CD4-positive, alpha-beta T cell treated with Interleukin-21 for 1 hour (primary cell): ENCODE measurements at places on chromosomes 7 and 10.

DNA sequence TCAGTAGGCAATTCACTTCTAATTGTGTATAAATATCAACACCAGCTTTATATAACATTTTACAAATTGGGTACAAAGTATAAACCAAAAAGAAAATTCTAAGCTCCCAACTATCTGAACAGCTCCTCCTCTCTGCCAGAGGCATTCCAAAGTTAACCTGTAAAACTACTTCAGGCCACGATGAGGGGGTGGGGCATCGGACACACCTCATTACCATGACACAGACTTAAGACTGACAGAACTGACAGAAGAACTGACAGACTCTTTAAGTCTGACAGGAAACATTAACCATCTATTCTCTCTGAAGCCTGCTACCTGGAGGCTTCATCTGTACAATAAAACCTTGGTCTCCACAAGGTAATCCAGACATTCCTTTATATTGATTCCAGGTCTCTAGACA, 12.3 kb downstream of the ESYT2 start:
- peak; percentile 42 for DNase-seq

DNA sequence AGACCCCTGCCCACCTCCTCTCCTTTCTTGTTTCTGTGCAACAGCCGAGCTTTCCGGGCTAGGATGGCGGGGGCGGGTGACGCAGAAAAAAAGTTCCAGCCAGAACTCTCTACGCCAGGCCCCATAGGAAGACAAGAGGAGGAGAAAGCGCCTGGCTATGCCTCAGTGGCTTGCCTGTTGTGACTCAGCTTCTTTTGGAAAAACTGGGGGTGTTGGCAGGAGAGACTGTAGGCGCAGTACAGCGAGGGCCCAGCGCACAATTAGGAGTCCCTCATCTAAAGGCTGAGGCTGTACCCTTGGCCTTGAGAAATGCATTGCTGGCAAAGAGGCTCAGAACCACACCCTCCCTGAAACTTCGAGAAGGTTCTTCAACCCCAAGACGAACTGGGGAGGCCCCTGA, 28.0 kb upstream of the KPNA7 start:
- no peak for DNase-seq

DNA sequence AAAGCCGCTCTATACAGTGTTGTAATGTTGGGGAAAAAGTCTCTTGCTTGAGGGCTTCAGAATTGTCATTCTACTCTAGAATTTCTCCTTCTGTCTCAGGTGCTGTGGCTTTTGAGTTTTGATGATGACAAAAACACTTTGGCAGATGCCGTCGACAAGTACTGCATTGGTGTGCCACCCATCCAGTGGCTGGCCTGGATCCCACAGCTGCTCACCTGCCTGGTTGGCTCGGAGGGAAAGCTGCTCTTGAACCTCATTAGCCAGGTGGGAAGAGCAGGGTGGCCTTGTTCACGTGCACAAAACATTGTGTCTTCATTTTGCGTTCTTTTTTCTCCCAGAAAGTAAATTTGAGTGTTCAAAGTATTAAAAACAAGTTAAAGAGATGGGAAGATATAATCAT, 112.0 kb downstream of the TRRAP start:
- DNase-seq = no peak

DNA sequence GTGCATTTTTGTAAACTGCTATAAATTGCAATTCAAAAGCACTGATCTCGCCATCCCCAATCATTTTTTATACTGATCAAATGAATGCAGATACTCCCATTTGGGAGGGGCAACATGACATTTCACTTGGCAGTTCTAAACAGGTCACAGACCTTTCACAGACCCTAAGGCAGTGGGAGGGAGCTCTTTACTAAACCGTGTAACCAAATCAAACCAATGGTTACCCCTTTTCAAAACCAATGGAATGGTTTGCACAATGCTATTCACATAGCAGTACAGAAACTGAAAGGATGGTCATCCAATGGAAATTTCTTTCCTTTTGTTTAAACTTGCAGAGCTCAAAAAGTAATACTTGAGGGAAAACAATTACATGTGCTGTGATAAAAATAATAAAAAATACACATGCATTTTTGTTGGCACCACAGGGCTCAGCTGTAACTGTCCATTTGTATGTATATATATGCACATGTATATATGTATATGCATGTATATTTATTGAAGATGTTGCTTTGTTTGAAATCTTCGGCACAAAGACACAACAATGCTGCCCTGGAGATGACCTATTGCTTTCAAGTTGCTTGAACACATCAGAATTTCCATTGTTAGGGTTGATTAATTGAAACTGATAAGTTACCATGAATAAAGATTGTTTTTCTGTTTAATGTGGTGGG, 14.0 kb downstream of the PTF1A start:
- no peak for DNase-seq

DNA sequence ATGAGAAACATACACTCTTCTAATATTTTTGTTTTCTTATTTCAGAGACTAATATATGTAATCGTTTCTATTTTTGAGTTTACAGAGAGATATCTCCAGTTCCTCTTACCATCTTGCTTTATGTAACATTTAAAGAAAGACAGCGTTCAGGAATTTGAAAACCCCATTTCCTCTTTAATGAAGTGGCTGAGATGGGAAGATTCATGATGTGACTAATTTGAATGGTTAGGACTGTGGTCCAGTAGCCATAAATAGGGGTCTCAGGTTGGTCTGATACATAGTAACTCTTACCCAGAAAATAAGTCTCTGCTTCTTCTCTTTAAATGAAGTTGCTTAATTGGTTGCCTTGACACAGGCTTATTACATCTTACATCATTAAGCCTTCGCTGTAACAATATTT, 6.9 kb downstream of the KMT2E start:
- DNase-seq = no peak

GRCh38 chr10:60282771-60283353, 106.8 kb downstream of the ANK3 start:
- no peak for DNase-seq

DNA sequence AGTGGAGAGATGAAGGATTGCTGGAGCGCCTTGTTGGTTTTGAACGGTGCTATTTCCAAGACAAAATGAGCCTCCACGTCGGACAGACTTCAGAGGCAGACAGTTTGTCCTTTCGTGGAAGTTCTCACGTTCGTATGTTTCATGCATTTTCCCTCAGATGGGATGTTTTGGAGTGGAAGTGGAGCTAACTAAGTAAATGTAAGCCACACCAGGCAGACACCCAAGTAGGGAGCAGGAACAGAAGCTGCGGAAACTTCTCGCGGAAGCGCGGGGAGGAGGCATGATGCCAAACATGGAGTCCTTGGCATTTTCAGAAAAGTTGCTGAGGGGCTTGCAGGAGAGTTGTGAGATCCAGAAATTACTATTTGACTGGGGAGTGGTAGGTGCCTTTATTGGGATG, 145.6 kb upstream of the PRR15 start:
- DNase-seq = no peak

- no peak for DNase-seq
Measured at GRCh38 chr10:118735294-118735693, 19.5 kb downstream of the CACUL1 start.

- no peak for DNase-seq
Measured at GRCh38 chr10:22386503-22386902, 41.2 kb downstream of the SPAG6 start.

- no peak for DNase-seq
Measured at GRCh38 chr10:80894797-80895467, 357.2 kb downstream of the SH2D4B start.

DNA sequence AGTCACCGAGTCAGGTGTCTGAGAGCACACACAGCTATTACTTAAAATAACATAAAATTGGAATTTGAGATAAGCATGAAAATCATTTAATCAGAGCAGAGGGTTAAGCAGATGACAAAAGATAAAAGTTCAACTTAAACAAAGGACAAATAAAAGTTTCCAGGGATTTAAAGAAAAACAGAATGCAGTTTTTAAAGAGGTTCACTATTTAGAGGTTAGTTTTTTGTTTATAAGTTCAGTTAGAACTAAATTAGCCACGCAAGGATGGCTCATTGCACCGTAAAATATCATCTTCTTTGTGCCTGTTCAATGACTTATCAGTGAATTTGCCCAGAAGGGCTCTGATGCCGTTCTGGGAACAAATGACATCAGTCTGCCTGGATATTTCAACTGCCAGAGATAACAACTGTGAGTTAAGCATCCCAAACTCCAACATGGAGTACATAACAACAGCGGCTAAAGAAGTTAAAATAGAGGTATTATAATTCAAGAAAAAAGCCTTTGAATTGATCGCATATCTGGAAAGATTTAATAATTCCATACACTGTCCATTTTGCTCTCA, 107.8 kb downstream of the ANK3 start:
- DNase-seq = no peak

- DNase-seq = no peak
Measured at GRCh38 chr10:51860257-51860656, 160.9 kb upstream of the CSTF2T start.

- no peak for DNase-seq
Measured at GRCh38 chr7:4247106-4247876, 434.8 kb upstream of the FOXK1 start.

DNA sequence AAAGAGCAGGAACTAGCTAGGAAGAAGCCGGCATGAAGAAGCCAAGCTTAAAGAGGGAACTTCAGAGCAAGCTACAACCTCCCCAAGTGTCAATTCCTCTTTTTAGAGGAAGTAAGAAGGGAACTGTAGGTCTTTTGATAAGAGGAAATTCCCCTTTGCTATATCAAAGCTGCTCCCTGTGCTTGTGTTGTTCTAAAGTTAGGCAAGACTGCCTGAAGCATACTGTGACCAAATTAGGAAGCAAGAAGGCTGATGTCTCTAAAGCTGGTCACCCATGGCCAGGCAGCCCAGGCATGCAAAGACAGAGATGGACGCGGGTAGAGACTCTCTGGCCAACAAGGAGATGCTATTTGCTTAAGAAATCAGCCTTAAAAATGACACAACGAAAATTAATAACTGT, 87.9 kb downstream of the RNF216 start:
- peak; percentile 54 for DNase-seq

DNA sequence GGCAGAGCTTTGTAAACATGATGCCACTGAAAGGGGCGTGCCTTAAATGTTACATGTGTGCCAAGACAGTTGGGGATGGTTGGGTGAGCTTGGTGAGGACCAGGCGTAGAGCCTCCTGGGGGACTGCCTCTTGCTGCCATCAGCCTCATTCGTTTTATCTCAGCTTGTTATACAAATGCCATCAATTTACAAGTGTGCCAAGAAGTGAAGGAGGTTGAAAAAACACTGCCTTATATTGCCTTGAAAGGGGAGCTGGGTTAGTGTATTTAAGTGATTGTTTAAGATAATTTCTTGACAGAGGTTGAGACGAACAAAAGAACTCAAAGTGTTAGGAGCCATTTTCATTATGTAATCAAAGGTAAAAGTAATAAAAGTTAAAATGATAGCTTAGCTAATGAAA, 354.7 kb downstream of the PHTF2 start:
- no peak for DNase-seq

- DNase-seq = no peak
Measured at GRCh38 chr10:114017271-114017670, 26.4 kb upstream of the ADRB1 start.

DNA sequence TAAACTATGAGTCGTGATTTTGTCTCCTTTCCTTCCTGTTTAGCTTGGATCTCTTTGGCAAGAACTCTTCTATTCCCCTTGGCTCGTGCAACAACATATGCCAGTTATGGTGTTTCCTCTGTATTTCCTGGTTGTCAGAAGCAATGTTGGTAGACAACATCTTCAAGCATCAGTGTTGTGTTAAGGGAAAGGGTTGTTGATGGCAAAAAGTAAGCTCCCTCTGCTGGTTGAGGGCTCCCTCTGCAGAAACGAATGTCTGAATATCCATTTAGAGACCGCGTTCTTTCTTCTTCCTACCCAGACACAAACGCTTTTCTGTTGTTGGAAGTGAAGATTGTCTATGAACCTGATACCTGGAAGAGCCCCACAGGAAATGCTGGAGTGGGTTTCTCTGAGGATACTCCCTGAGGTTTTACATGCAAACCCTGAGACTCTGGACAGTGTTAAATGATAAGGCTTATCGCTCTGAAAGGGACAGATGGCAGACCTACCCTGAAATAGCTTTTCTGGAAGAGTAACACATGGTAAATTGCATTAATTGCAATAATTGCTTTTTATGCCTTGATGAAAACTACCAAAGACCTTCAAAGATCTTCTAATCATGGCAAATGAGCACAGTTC, 23.5 kb upstream of the C1QL3 start:
- DNase-seq = peak; percentile 24

- no peak for DNase-seq
Measured at GRCh38 chr7:135386181-135386580, 123.7 kb downstream of the CNOT4 start.

- no peak for DNase-seq
Measured at GRCh38 chr10:94223702-94224370, 138.9 kb downstream of the NOC3L start.

- no peak for DNase-seq
Measured at GRCh38 chr10:132911786-132912097, 30.6 kb downstream of the CFAP46 start.

- no peak for DNase-seq
Measured at GRCh38 chr7:150402671-150403321, 23.7 kb downstream of the ZNF775 start.

DNA sequence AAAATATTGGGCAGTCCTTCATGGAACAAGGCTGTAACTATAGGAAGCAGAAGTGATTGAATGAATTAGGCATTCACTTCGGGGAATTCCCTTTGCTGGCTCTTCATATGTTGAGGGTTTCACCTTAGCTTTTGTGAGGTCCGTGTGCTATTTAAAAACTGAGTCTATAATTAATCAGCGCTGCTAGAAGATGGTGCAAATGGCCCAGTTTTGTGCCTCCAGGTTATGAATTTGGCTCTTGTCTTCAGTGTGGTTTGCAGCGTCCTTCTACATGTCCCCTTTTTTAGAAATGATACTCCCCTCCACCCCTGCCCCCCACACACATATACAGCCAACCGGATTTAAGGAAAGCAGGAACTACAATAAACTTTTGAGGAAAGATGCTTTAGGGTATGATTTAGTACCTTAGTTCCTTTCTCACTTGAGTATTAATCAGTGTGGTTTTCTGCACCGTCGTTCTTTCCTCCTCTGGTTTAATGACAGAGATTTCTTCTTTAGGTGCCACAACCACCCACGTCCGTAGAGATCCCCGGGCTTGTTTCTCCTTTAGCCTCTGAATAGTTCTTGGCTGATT, 110.6 kb upstream of the SAMD8 start:
- no peak for DNase-seq

DNA sequence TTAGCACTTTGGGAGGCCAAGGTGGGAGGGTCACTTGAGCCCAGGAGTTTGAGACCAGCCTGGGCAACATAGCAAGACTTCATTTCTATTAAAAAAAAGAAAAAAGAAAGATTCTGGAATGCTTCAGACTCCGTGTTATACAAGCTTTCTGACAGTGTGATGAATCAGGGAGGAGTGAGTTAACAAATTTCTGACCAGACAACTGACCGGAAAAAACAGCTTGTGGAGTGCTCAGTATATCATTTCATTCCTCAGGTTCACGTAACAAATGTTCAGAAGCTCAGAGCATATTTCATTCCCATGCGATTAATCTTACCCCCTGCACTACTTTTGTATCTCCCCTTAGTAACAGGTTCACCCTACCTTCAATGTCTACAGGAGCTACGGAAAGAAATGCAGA, 28.6 kb upstream of the TNPO3 start:
- no peak for DNase-seq

DNA sequence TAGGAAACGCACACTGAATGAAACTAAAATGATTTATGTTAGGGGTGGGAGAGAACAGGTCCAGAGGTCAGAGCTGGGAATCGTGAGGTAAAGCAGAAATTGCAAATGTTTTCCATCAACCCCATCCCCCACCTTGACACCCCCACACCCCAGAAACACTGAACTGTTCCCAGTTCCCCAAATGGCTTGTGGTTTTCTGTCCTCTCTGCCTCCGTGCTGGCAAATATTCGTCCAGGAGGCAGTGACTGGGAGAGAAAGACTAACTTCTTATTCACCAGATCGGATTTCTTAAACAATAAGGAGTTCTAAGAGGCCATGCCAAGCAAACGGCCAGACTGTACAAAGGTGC, 730 bp upstream of the RASSF4 start:
- no peak for DNase-seq
